ENCODE measurements at places on chromosomes 4 and X. TPM values are rescaled to one million over a fixed set of nuclear protein-coding genes. Genes with fewer than 3 reads are reported as not detected.

DNA sequence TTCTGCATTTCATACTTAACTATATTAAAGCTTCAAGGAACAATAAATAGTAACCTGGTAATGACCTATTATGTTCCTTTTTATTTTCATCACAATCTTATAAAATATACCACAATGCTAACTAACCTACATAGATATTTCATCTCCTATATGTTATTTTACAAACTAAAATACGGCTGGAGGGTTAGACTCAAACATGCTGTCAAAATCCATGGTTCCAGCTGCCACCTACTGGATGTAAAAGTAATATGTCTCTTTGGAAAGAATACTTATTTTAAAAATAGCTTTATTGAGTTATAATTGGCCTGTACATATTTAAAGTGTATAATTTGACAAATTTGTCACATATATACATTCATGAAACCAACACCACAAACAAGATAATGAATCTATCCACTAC lies 15.0 kb downstream of the RGN start:
- DNase-seq = no peak

DNA sequence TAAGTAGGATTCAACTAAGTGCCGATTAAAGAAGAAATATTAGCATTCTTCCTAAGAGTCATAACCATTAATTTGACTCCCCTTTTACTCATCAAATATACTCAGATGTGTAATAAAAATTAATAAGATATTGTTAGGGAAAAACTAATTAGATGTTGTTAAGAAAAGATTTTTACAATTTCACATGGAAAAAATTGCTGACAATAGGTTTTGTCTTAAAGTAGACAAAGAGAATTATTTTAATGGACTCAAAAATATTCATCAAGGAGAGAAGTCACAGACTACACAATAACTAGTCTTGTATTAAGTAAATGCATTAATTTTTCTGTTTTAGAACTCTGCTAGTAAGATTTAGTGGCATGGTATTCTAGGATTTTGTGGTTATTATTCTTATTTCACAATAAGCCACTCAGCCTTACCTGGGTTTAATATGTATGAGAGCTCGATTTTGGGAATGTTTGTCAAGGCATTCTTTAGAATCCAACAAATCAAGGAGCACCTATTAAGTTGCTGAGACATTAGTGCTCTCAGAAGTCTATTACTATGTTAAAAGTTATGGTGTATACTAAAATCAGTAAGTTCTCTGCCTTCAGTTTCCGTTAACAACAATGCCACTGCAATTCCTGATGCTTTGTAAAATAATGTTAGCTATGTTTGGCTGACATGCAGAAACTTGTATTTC lies 110.2 kb upstream of the UGT8 start:
- no peak for DNase-seq

Gene SMIM10
- 0.44 TPM for total RNA-seq

Gene GPRASP3
- 2.0 TPM for total RNA-seq

GRCh38 chrX:110188701-110189558 lies 129.0 kb downstream of the AMMECR1 start:
- DNase-seq = no peak

Gene EGFL6
- 18.7 TPM for total RNA-seq

DNA sequence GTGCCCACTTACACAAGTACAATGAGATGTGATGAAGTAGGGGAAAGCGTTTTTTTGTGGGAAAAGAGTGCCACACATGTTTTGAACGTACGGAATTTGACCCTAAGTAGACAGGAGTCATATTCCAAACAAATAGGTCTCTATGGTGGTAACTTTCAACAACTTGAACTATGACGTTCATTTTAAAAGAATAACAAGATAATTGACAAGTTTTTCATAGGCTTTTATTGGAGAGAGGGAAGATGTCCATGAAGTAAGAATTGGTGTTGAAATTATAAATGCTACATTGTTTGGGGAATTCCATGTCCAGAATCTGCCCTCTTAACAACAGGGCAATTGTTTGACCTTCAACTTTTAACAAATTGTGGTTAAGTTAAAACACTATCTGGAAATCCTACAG lies 126.5 kb downstream of the GASK1B start:
- DNase-seq = no peak

DNA sequence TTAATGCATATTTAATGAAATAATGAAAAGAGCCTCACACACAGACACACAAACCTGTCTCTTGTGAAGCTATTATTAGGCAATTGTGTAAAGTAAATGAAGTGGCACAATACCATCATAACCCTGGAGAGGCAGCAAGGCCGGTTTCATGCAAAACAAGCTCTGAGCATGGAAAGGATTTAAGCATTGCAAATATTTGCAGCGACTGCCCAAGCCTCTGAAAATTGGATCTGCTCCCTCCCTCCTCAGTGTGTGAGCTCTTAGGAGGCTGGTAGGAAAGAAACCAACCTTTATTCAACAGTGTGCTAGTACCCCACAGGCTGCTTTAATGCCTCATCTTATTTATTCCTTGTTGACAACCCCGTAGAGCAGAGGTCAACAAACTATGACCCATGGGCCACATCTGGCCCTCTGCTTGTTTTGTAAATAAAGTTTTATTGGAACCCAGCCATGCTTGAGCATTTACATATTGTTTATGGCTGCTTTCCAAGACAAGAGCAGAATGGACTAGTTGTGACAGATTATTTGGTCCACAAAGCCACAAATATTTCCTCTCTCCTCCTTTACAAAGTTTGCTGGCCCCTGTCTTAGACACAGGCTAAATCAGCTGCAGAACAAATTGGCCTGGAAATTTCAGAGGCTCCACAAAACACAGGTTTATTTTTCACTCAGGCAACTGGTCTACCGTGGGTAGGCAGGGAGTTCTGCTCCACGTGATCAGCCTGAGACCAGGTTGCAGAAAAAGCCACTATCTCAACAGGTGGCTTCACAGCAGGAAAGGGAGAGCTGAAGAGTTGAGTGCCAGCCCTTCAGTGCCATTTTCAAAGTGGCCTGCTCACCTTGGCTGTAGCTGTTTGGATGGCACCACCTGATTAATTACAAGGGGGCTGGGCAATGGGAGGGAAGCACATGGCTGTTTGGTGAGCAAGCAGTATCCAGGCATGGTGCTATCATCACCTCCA lies 16.8 kb downstream of the RS1 start:
- no peak for DNase-seq

DNA sequence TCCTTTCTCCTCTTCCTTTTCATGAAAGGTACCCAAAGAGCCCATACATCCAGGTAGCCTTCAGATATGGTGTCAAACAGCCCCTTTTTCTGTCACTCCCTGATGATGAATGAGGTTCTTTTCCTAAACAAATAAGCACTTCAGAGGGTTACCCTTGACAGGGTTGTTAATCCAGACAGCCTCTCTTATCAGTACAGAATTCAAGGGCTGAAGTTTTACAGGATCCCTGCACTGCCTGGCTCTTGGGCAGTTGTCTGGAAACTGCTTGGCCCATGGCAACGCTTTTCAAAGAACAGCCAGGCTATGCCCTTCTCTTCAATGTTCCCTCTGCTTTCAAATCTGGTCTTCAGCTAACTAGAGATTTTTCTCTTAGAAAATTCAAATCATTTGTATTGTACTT lies 352.6 kb upstream of the FAM241A start:
- no peak for DNase-seq

GRCh38 chr4:42268824-42269223 lies 116.4 kb upstream of the BEND4 start:
- DNase-seq = no peak

Gene TRIM75
- not detected for total RNA-seq

DNA sequence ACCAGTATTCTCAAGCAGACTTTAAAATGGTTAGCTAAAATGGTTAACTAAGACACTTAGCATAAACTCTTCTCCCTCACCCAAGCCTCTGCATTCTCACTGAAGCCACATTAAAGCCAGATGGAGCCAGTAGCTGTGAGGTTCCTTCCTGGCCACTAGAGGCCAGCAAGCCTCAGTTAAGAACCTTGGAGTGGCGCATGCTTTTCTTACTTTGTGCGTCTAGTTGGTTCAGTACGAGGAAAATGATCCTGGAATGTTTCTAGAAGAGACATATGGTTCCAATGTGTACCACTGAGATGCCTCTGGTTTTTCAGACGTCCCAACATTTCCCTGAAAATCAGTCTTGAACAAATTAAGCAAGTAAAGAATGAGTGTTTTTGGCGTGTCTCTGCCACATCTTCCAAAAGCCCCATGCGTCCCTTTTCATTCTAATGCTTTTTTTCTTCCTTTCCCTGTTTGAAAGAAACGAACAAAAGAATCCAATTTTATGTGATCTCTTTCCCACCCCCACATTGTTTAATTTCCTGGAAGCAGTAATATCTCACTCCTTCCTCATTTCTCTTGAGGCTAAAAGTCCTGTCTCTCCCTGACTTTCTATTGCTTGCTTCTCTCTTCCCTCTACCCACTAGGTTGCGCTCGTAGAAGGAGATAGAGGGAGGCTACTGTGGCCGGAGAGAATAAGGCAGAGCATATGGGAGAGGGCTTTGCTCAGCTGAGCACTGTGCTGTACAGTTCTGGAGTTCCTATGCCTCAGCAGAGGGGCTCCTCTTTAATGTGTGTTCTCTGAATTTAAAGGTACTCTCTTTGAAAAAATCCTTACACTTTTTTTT lies 82.9 kb upstream of the TAB3 start:
- peak; percentile 40 for DNase-seq

Gene AMTN
- total RNA-seq = not detected

- DNase-seq = peak; percentile 53
Measured at GRCh38 chrX:19544693-19545305, 29.5 kb upstream of the MAP3K15 start.

- DNase-seq = no peak
Measured at GRCh38 chr4:52555356-52555716, 103.8 kb downstream of the USP46 start.

DNA sequence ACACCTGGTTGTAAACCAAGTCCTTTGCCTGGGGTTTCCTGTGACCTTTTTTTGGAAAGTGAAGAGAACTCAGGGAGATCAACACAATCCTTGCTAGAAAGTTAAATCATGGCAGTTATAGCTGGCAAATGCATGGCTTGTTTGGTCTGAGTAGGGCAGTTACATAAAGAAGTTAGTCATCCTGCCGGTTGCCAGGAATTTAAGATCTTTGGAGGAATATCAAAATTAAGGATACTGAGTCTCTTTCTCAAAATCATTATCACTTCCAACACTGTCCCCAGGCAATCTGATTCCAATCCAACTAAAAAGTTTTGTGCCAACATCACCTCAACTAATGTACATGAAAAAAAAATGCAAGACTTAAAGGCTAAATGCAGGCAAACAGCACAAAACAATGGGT lies 40.3 kb downstream of the C4orf54 start:
- no peak for DNase-seq

GRCh38 chrX:79081895-79082512 lies 62.5 kb upstream of the GPR174 start:
- DNase-seq = peak; percentile 49

DNA sequence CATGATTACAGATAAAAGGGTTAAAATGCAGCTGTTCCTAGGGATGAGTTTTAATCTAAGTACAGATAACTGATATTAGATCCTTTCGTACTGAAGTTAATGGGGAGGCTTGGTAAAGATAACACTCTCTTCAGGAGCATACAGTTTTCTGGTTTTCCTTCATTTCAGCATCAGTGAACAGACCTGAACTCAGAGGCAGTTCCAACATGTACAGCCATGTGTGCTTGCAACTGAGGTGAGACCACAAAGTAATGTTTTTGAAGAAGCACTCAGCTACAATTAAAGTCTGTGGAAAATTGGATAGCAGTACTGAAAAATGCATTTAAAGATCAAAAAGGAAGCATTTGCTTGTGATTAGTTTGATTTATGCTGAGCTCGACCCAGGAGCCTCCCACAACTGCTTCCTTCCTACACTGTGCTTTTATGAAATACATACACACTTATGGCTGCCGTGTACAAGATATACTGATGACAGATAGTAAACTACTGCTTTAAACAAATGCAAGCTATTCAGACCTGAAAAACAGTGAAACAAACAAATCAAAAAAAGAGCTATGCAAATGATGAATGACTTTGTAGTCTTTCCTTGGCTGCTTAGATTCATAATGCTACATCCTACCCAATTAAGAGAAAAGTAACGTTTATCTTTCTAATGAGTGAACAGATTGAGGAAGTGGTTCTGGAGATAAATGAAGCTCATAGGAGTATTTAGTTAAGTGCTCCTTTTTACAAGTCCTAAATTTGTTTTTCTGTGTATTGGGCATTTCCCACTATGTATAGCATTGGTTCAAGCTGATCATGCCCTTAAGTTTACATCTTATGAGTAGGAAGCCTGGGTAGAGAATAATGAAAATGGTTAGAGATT lies 68.4 kb downstream of the PDLIM5 start:
- DNase-seq = no peak

GRCh38 chr4:121072224-121073003 lies at the start of gene NDNF:
Gene NDNF (minus strand): TSS chr4:121072535. CDS start chr4:121045837, 26,698 bp downstream.
- no peak for DNase-seq

DNA sequence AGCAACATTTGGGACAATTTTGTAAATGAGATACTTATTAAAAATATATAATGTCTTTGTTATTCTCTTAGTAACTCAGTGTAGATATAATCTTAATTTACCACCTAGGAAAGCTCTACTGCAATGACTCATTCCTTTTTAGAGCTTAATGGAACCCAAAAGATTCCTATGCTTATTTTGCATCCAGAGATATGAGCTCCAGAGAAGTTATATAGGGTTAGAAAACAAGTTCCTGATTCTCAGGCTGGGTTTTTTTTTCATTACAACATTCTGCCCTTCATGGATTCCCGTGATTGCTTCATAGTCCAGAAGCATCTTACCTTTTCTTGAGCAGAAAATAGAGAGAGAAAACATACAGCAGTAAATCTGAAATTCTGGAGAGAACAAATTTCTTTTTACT lies 57.9 kb upstream of the CXCL8 start:
- DNase-seq = no peak

Gene SHOX
- not detected for total RNA-seq

- no peak for DNase-seq
Measured at GRCh38 chrX:48918301-48918642, 552 bp downstream of the PIM2 start.

- DNase-seq = no peak
Measured at GRCh38 chr4:110955748-110956147, 332.9 kb upstream of the PITX2 start.

Gene INTU
- total RNA-seq = 0.12 TPM

DNA sequence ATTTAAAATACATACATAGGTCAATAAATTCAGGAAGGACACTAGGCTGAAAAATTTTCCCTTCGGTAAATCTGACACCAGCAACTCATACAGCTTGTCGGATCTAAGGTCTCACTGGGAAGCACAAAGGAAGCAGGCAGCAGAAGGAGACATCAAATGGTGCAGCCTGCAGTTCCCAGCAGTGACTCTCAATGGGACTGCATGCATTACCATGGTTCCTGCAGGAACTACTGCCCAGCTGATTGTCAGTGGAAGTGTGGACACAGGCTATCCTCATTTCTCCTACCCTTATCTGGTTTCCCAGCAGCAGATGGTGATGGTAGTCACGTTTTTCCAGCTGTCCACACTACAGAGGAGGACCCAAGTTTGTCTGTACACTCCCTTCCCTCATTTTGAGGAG lies 113.3 kb downstream of the PPP1R2C start:
- no peak for DNase-seq

Gene NOA1
- total RNA-seq = 23.0 TPM
